NCI-H2171 treated with DMSO at 0.1 percent for 48 hours (cell line): ENCODE measurements at places on chromosomes 4 and X.

DNA sequence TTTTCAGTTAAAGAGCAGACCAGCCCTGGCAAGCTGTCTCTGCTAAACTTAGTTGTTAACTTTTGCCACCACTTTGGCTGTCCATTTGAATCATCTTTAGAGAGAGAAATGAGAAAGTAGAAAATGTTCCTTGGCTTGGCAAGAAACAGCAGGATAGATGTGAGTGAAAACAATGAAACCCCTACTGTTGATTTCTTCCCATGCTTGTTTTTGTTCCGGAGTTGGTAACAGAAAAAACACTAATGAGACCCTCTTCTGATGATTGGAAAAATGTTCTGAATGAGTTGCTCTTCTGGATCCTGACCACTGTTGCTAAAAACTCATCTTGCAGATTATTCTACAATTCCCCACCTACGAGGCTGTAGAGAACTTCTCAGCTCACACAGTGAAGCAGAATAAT lies 203.3 kb downstream of the MAPK10 start:
- DNase-seq, result no peak

- DNase-seq, result no peak
Measured at GRCh38 chr4:8108991-8109390, 49.6 kb downstream of the ABLIM2 start.

DNA sequence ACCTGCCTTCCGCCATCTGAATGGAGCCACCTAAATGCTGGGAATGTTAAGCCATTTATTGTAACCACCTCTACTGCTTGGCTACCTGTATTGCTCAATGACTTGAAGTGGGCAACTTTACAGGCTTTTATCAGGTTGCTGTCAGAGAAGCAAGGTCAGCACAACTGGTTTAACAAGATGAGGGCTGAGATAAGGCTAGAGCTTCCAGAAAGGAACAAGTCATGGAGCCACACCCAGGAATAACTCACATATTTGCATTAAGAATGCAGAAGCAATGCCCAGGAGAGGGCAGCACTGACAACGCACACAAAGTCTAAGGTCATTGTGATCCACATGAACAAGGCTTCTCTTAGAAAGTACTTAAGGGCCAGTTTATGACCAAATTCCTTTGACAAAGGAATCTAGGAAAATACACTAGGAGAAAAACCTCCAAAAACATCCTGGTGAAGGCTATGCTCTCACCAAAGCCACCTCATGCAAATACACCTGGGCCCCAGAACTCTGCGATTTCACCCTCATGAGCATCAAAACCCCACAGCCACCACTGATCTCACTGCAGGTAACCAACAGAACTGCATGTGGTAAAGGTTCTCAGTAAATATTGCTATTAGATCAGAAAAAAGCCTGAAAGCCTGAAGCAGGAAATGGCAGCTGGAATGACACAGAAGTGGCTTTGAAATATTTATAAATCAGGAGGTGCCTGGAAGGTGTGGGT lies 15.0 kb upstream of the STS start:
- DNase-seq, result no peak

- no peak for DNase-seq
Measured at GRCh38 chrX:110133735-110134370, 130.9 kb downstream of the TMEM164 start.

GRCh38 chr4:121728798-121729226 lies 32.0 kb upstream of the ANXA5 start:
- DNase-seq, result no peak

DNA sequence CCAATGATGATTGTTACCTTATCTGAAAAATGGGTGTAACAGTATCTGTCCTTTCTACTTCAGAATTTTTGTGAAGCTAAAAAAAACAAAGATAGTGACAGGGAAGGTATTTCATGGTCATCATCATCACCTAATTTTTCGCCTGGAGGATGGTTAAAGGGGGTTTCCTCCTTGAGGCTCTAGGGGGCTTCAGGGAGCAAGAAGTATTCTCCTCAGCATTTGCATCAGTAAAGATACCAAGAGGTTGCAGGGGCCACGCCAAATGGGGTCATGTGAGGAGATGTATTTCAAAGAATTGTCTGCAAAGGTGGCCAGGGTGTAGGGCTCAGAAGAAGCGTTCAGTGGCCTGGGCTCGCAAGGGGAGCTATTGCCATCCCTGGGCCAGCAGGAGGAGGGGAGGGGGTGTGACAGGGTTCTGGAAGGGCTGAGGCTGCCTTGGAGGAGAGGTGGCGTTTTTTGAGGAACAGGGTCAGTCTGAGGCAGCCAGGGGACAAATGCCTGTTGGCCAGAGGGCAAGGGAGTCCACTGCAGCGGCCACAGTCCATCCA lies 7.3 kb upstream of the NSG1 start:
- no peak for DNase-seq

GRCh38 chr4:96315815-96316214 lies 475.9 kb downstream of the PDHA2 start:
- DNase-seq, result no peak

- DNase-seq, result no peak
Measured at GRCh38 chr4:114187592-114187991, 208.1 kb upstream of the ARSJ start.

DNA sequence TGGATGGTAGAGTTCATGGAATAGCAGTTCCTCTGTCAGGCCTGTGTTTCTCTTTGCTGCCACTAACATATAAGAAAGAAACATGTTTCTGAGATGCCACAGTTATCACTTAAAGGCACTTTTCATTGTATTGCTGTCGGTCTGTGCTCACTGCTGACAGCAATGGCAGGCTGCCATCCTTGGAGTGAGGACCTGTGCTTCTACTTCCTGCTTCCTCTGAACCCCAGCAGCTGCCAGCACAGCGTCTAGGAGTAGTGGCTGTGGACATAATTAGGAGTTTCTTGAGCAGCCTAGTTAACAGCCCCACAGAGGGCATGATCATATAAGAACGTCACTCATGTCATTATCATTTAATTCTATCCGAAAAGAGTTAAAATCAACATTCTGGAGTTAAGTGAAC lies 30.5 kb downstream of the F11 start:
- no peak for DNase-seq

DNA sequence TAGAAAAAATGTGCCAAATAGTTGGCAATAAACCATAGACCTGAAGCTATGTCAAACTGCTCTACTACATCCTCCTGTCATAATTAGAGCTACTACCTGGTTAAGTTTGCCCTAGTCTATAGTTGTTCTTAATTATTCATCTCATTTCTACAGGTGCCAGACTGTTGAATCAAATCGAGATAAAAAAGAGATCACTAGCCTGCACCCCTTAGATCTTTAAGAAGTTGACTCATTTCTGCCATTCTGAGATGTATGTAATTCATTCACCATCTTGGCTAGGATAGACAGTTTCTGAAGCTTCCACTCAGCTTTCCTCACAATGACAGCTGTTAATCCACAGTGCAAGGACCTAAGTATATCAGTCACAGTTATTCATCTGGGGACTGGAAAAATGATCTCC lies 452.1 kb upstream of the BOD1L1 start:
- DNase-seq, result no peak

DNA sequence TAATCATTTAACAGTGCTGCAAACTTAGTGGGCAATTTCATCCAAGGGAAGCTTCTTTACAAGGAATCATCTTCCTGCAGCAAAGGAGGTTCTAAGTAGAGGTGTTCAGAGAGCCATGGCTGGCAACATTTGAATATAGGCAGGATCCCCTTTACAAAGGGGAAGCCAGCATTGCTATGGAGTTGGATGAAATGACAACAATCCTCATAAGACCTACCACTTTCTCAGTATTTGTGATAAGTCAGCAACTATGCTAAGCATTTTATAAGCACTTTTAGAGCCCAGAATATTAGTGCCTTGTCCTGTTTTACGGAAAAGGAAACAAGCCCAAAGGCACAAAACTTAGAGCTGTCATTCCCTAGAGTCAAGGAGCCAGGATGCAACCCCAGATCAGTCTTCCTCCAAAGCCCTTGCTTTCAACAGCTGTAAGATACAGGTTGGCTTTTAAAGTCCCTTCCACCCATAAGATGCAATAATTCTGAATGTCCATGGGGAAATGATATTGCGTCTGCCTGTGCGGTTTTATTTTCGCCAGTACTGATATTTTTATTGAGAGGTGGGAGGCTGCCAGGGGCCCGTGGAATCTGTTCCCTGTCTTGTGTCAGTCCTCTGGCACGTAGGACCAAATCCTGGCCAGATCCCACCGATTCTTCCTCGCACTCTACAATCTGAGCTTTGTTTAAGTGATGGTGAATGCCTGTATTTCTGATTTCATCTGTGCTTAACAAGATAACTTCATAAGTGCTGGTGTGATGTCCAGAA lies 59.1 kb downstream of the SMIM20 start:
- no peak for DNase-seq

DNA sequence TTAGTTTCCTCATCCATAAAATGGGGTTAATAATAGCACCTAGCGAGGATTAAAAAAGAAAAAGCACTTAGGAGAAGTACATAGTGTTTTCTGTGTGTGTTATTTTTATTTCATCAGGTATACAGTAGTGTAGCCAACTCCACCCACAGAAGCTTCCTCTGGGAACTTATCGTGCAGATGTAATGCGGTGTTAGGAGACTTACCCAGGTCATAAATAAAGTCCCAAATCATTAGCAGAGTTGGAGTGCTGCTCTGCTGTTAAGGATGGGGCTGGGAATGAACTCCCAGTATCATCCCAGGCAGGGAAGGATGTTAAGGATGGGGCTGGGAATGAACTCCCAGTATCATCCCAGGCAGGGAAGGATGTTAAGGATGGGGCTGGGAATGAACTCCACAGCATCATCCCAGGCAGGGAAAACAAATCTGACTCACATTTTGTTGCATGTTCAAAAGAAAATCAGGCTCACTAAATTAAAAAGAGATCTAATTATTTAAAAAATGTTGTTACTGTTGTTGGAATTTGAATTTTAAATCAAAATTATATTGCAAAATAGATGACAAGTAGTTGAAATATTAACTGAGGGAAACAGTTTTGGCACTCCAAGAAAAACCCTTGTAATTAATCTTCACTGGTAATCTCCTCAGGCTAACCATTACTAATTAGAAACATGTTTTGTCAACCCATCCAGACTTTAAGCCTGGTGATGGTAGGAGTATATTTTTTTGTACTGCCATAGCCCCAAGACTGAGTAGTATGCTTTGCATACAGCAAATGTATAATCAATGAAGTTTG lies 10.2 kb upstream of the SFRP2 start:
- DNase-seq, result no peak

GRCh38 chr4:101018836-101019235 lies 328.5 kb downstream of the PPP3CA start:
- no peak for DNase-seq

DNA sequence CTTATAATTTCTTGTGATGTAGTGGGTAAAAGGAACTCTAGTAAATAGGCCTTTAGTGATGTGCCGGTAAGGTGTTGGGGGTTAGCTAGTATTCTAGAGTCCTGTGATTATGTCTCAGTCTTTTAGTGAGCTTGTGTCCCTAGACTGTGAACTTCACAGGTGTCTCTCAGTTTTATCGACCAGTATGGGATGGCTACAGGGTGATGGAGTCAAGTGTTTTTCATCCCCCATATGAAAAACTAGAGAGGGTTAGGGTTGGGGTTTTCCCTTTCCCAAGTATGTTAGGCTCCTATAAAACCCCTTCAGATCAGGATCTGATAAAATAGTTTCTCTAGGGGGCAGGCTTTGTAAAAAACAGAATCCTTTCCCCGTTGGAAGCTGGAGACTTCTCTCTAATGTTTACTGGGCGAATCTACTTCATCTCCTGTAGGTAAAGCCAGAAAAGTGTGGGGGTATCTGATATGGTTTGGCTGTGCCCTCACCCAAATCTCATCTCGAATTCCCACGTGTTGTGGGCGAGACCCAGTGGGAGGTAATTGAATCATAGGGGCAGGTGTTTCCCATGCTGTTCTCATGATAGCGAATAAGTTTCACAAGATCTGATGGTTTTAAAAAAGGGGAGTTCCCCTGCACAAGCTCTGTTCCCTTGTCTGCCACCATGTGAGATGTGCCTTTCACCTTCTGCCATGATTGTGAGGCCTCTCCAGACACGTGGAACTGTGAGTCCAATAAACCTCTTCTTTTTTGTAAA lies 120.8 kb downstream of the DTHD1 start:
- no peak for DNase-seq

DNA sequence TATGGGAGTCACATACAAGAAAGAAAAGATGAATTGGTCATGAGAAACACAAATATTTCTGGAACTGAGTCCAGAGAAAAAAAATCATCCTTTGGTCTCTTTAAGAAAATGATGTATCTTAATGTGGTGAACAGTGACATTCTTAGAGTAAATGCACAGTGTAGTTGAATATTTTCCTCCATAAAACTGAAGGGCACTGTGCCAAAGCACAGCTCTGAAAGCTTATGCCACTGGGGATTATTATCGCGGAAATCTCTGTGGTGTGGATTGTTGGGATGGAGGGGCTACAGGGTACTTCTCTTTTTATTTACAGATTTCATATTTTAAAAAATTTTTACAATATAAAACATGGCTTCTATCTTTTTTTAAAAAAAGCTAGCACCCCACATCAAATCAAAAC lies 908.1 kb downstream of the CCSER1 start:
- DNase-seq, result no peak

- DNase-seq, result no peak
Measured at GRCh38 chr4:142567199-142567598, 278.9 kb downstream of the INPP4B start.

GRCh38 chr4:75844151-75844662 lies 58.0 kb downstream of the PPEF2 start:
- DNase-seq, result no peak

- no peak for DNase-seq
Measured at GRCh38 chrX:14508025-14508690, 21.2 kb upstream of the GLRA2 start.

DNA sequence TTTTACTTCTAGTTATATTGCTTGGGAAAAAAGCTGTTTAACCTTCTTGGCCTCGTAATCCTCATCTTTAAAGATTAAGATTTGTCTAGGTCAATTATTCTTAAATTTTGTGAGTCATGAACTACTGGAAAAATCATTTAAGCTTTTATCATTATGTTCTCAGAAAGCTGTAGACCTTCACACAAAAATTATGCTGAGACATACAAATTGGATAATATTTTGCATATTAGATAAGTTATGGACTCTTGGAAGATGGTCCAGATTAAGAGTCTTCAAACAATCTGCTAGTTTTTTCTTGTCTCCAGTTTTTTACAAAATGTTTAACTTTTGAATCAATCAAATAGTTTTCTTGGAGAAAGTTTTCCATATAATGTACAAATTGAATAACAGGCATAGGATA lies 108.1 kb upstream of the NEIL3 start:
- no peak for DNase-seq
